ENCODE measurements at places on chromosomes 1 and 21.

GRCh38 chr1:79760531-79760930 is 754.0 kb upstream of the ADGRL4 start:
- no peak overlapping the region for H3K4me3 ChIP-seq
- H3K4me1 ChIP-seq = no peaks in the 10 kb centered on the region

GRCh38 chr1:232600424-232601258 is 29.3 kb downstream of the SIPA1L2 start:
- H3K36me3 ChIP-seq = peaks cover 2% of the 10 kb centered on the region
- DNase-seq = no peak
- no peak overlapping the region for H3K4me3 ChIP-seq
- H3K27me3 ChIP-seq = no peaks in the 10 kb centered on the region
- no peak overlapping the region for H3K27ac ChIP-seq
- peaks cover 42% of the 10 kb centered on the region for H3K4me1 ChIP-seq

- no peak overlapping the region for H3K27ac ChIP-seq
- no peaks in the 10 kb centered on the region for H3K36me3 ChIP-seq
- H3K27me3 ChIP-seq = no peaks in the 10 kb centered on the region
- DNase-seq = no peak
- no peak overlapping the region for H3K4me3 ChIP-seq
These were observed 16.4 kb upstream of the CHODL start for GRCh38 chr21:18228060-18228739.

GRCh38 chr1:202249846-202250245 is 56.2 kb downstream of the LGR6 start:
- no peaks in the 10 kb centered on the region for H3K4me1 ChIP-seq
- no peak for DNase-seq
- H3K27me3 ChIP-seq = peaks cover 54% of the 10 kb centered on the region

- H3K27me3 ChIP-seq = no peaks in the 10 kb centered on the region
- H3K4me1 ChIP-seq = peaks cover 10% of the 10 kb centered on the region
- no peak overlapping the region for H3K4me3 ChIP-seq
- peak; percentile 40 for DNase-seq
- no peak overlapping the region for H3K27ac ChIP-seq
These were observed 20.0 kb downstream of the IBA57 start for GRCh38 chr1:228185641-228185965.

- H3K4me3 ChIP-seq = peak overlapping the region; percentile 42
- H3K4me1 ChIP-seq = peaks cover 32% of the 10 kb centered on the region
- peaks cover 70% of the 10 kb centered on the region for H3K36me3 ChIP-seq
- H3K27me3 ChIP-seq = no peaks in the 10 kb centered on the region
These were observed 38.9 kb downstream of the CCDC18 start for GRCh38 chr1:93219443-93219842.

- DNase-seq = no peak
- H3K27ac ChIP-seq = no peak overlapping the region
- H3K4me3 ChIP-seq = no peak overlapping the region
These were observed 15.1 kb downstream of the GJA5 start for GRCh38 chr1:147745271-147745670.

- no peak overlapping the region for H3K27ac ChIP-seq
- H3K36me3 ChIP-seq = no peaks in the 10 kb centered on the region
- H3K27me3 ChIP-seq = peaks cover 5% of the 10 kb centered on the region
- H3K4me3 ChIP-seq = no peak overlapping the region
- H3K4me1 ChIP-seq = no peaks in the 10 kb centered on the region
These were observed 32.1 kb downstream of the EXTL2 start for GRCh38 chr1:100862591-100862990.

DNA sequence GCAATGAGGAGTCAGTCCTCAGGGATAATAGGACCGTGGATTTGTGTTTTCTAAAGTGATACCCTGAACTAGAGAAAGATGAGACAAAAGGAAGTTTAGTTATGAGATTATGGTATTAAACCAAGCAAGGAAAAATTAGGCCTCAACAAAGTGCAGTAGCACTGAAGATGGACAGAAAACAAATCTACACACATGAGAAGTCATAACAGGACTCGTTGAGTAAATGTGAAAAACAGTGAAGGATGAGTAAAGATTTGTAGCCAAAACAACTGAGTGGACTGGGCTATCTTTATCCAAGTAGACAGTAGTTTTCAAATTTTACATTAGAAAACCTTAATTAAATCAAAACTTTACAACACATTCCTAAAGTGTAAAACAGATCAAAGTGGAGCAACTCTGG is 15.0 kb downstream of the EPRS1 start:
- peaks cover 33% of the 10 kb centered on the region for H3K36me3 ChIP-seq
- H3K4me1 ChIP-seq = peaks cover 6% of the 10 kb centered on the region
- H3K4me3 ChIP-seq = no peak overlapping the region
- no peak for DNase-seq
- H3K27ac ChIP-seq = no peak overlapping the region

All from activated naive CD4-positive, alpha-beta T cell treated with anti-CD3 and anti-CD28 coated beads, Interleukin-2, amount 10 ng/mL, durations not matched to agents 7 days and 5 days (primary cell).